Astrocyte (in vitro differentiated cells and primary cell): ENCODE measurements at places on chromosomes 3 and 15.

- DNase-seq = no peak
These were observed 30.7 kb upstream of the IP6K2 start for GRCh38 chr3:48747706-48748105.

GRCh38 chr3:57937092-57937491 is 71.1 kb upstream of the FLNB start:
- no peak for DNase-seq

DNA sequence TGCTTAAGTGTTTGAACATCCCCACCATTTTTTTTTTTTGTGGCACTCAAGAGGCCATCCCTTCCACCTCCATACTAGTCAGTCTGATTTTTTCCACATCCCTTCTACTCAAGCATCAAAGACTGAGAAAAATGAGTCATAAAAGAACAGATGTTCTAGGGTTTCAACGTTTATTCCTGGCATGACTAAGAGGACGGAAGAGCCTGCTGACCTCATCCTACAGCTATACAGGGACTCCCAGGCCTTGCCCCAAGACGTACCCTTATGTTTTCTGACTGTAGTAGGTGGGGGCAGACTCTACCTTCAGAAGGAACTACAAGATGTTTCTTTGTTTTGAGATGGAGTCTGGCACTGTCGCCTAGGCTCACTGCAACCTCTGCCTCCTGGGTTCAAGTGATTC is 3.3 kb upstream of the ITPKA start:
- DNase-seq = peak; percentile 97

- no peak for DNase-seq
These were observed 267.3 kb downstream of the UACA start for GRCh38 chr15:70495991-70496599.

DNA sequence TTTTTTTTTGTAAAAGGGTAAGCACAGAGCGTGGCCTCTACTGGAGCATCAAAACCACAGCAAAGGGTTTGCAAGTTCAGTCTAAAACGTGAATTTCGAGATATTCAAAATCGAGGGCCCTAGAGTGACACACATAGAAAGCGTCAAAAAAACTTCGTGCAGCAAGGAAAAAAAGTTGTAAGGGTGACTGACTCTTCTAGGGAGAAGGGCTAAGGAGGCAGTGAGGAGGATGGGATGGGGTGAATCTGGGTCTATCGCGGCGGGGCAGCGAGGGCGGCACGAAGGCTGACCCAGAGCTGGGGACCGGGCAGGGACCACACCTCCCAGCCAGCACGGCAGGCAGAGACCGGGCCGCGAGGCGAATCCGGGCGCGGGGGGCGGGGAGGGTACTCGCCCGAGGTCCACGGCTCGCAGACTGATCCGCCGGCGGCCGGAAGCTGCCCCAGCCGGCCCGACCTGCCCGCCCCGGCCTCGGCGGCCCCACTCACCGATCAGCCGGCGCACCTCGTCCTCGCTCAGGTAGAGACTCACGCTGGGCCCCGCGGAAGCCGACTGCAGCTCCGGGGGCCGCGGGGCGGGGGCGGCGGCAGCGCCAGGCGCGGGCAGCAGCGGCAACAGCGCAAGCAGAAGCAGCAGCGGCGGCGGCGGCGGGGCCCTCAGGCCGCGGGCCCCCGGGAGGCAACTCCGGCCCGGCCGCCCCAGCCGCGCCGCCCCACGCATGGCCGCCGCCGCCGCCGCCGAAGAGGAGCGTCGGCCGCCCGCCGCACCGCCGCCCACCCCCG is 533 bp downstream of the RYK start:
- peak; percentile 22 for DNase-seq

DNA sequence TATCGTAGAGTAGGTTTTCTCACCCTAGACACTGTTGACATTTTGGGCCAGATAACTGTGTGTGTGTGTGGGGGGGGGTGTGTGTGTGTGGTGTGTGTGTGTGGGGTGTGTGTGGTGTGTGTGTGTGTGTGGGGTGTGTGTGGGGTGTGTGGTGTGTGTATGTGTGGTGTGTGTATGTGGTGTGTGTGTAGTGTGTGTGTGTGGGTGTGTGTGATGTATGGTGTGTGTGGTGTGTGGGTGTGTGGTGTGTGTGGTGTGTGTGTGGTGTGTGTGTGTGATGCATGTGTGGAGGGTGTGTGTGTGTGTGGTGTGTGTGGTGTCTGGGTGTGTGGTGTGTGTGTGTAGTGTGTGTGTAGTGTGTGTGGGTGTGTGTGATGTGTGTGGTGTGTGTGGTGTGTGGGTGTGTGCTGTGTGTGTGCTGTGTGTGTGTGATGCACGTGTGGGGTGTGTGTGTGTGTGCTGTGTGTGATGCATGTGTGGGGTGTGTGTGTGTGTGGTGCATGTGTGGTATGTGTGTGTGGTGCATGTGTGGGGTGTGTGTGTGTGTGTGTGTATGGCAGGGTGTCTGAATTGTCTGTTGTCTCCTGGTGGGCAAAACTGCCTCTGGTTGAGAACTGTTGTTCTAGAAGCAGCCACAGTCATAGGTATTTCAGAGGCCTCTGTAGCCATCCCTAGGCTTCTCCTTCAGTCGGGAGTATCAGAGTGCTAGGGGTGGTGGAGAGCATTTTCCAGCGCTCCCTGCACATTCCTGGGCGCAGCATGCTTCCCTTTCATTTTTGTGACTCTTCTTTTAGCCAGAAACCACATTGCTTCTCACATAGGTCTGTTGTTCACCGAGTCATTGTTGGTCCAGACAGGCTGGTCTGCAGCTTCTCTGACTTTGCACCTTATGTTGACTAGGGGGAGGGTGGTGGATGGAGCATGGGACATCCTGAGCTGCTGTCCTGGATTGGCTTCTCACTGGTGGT is 84.4 kb downstream of the THSD4 start:
- DNase-seq = peak; percentile 52

DNA sequence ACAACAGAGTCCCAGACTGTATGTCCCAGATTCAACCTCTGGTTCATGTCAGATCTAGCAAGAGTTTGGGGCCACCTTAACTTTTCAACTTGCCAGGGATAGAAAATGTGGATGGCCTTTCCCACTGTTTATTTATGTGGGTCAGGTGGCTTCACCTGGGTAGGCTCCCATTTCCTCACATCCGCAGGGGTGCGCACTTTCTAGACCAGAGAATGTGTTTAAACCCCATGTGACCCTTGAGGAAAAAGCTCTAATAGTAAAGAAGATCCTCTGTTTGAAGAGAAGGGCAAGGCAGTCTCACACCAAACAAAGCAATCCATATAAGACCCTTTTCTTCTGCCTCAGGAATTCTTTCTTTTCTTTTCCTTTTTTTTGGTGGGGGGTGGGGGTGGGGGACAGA is 167.2 kb upstream of the TSC22D2 start:
- DNase-seq = no peak
